ENCODE measurements at places on chromosomes 6 and 20. TPM values are rescaled to one million over a fixed set of nuclear protein-coding genes. Genes with fewer than 3 reads are reported as not detected.
A peak's percentile ranks its signal among the peaks of the same experiment; 100 is the strongest.

DNA sequence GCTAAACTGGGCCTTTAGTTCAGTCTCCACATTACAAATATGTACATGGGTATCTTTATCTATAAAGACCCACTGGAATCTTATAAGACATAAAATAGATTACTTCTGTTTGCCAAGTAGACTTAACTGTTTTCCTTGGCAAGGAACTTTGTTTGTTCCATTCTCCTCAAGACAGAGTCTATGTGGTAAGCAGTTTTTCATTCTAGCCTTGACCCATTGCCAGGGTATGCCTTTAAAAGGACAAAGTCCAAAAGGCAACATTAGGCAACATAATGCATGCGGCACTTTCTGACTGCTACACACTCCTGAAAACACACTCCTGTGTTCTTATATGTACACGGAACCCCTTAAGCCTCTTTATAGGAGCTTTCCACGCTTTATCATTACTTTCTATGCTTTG is 20.4 kb downstream of the VNN1 start:
- no peak for DNase-seq
- no peak overlapping the region for H3K27ac ChIP-seq
- no peak overlapping the region for H3K4me3 ChIP-seq
- no peaks in the 10 kb centered on the region for H3K27me3 ChIP-seq
- H3K36me3 ChIP-seq: no peaks in the 10 kb centered on the region

DNA sequence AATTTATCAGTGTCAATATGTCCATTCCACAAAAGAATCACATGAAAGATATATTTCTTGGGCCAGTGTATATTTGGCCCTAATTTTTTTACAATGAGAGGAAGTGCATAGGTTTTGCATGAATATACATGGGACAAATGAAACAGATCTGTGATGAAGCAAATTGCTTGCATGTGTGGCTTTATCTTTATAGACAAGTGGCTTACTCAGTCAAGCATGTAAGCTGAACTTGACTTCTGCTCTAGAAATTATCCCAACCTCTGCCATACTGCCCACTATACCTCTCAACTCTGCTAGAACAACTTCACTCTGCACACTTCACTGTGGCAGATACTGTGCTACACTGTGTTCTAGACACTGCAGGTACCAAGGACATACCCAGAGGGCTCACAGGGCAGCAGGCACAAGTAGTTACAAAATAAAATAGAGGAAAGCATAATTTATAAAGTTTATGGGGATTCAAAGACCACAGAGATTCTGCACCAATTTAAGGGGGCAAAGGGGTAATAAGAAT is 349.2 kb upstream of the HSF2 start:
- no peaks in the 10 kb centered on the region for H3K4me1 ChIP-seq
- no peaks in the 10 kb centered on the region for H3K27me3 ChIP-seq
- no peak overlapping the region for H3K4me3 ChIP-seq
- no peaks in the 10 kb centered on the region for H3K36me3 ChIP-seq
- no peak for DNase-seq
- no peak overlapping the region for H3K27ac ChIP-seq

GRCh38 chr20:18397030-18397429 is 69.8 kb downstream of the DZANK1 start:
- no peaks in the 10 kb centered on the region for H3K36me3 ChIP-seq
- no peaks in the 10 kb centered on the region for H3K27me3 ChIP-seq
- H3K27ac ChIP-seq: no peak overlapping the region
- no peak for DNase-seq
- H3K4me1 ChIP-seq: peaks cover 12% of the 10 kb centered on the region

EHMT2 gene
- 121 TPM for total RNA-seq

DNA sequence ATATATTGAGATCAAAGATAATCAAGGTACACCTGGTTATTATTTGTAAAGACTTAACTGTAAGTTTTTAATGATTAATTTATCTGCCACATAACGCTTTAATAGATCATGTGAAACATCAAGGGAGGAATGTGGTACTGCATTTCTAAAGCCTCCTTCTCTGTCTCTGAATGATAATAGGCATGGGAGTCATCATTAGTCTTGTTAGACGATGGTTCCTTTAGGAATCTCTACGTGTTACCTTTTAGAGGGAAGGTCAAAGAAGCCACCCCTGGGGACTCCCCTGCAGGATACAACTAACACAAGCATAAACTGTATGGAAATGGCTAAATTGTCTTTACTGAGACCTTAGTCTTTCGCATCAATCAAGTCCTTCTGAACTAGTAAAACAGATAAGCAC is 173.6 kb upstream of the MCHR2 start:
- no peaks in the 10 kb centered on the region for H3K27me3 ChIP-seq
- H3K4me3 ChIP-seq: no peak overlapping the region
- H3K36me3 ChIP-seq: no peaks in the 10 kb centered on the region

DNA sequence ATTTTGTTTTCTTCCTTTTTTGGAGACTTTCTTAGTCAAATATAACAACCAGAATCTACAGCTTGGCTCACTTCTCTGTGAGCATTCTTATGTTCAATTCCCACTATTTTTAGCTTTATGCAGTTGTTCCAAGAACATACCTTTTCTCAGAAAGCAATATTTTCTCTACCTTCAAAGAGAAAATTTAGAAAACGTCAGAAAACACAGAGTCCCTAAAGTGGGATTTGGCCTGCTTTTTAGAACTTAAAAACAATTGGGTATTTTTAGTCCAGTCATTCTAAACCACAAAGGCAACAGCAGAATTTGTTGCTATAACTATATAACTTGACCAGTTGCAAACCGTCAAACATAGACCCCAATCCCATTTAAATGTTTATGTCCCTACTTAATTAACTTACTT is 133.1 kb downstream of the MOXD1 start:
- no peaks in the 10 kb centered on the region for H3K4me1 ChIP-seq
- DNase-seq: no peak
- no peaks in the 10 kb centered on the region for H3K27me3 ChIP-seq
- no peak overlapping the region for H3K27ac ChIP-seq

- no peak overlapping the region for H3K27ac ChIP-seq
- peaks cover 16% of the 10 kb centered on the region for H3K27me3 ChIP-seq
- DNase-seq: peak; percentile 67
- no peak overlapping the region for H3K4me3 ChIP-seq
Observed at GRCh38 chr6:167150941-167151549, 6.7 kb downstream of the GPR31 start.

COQ3 gene
- total RNA-seq: 11.3 TPM

SLC35D3 gene
- total RNA-seq: not detected

DNA sequence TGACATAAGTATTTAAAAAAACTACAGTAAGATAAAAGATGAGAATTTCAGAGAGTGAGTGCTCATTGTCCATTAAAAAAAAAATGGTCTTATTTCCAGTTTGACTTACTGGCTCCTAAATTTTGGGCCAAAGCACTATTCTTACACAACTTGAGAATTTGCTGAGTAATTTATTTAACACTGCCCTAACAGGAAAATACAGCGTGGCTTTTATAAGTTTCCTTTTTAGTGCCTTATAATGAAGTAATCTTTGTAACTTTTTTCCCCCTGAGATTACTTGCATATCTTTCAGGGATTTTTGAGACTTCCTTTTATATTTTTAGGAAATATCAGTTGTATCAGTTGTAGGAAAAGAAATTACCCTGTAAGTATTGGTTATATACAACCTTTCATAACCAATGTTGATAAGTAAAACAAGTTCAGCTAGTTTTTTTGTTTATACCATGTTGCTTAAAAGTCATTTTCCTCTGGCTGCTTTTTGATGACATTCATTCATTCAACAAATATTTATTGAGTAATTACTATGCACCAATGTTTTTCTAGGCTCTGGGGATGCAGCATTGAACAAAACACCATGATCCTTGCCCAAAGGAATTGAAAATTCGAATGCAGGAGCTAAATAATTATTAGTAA is 106.4 kb upstream of the SGK1 start:
- no peaks in the 10 kb centered on the region for H3K4me1 ChIP-seq
- no peak overlapping the region for H3K4me3 ChIP-seq

- H3K4me1 ChIP-seq: no peaks in the 10 kb centered on the region
- no peaks in the 10 kb centered on the region for H3K27me3 ChIP-seq
- H3K36me3 ChIP-seq: no peaks in the 10 kb centered on the region
- no peak overlapping the region for H3K4me3 ChIP-seq
- DNase-seq: no peak
Observed at GRCh38 chr6:113464536-113464935, 392.6 kb upstream of the MARCKS start.

DNA sequence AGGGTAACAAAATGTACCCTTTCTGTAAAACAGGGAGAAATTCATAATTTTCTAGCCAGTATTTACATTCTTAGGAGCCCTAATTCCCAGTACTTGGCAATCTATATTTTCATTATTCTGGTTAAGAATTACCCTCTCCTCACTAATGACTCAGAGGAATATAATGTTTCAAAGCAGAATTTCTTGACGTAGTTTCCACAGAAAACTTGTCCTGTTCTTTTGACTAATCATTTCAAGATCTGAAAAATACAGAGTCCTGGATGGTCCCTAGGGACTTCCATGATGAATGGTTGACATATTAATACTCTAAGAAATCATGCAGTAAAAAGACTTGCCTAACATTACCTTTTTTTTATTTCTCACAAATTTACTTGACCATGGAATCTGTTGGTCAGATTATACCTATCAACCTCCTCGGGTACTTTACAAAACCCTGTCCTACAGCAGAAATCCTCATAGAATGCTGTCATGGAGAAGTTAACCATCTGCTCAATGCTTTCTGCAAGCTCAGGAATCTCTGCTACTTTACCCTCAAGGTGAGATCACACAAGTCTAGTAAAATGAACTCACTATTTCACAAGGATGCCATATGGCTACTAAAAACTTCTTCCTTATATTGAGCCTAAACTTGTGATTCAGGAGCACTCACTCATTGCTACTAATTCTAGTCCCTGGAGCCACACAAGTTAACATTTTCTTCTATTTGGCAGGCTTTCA is 202.1 kb upstream of the CNR1 start:
- H3K4me3 ChIP-seq: no peak overlapping the region
- H3K27ac ChIP-seq: no peak overlapping the region
- no peaks in the 10 kb centered on the region for H3K27me3 ChIP-seq
- DNase-seq: no peak
- no peaks in the 10 kb centered on the region for H3K36me3 ChIP-seq

DNA sequence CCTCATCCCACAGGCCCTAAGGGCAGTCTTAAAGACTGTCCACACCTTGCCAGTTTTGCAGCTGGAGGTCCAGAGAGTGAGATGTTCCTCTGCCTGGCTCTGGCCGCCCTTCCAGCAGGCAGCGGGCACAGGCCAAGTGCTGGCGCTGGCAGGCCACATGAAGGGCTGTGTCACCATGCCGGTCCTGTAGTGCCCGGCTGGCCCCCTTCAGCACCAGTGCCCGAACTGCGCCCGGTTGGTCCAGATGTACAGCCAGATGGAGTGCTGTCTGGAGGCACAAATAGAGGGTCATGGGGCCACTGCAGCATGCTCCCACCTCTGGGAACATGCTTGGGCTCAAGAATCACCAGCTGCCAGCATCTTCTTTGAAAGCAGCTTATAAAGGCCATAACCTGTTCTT is 3.8 kb downstream of the NFKBIE start:
- H3K27me3 ChIP-seq: no peaks in the 10 kb centered on the region
- DNase-seq: no peak
- peaks cover 3% of the 10 kb centered on the region for H3K36me3 ChIP-seq
- no peak overlapping the region for H3K4me3 ChIP-seq
- H3K27ac ChIP-seq: no peak overlapping the region

TMC2 gene
- not detected for total RNA-seq

PSORS1C1 gene
- total RNA-seq: 0.44 TPM

NKX2-4 gene
- not detected for total RNA-seq

CHRNA4 gene
- total RNA-seq: 0.45 TPM

DNA sequence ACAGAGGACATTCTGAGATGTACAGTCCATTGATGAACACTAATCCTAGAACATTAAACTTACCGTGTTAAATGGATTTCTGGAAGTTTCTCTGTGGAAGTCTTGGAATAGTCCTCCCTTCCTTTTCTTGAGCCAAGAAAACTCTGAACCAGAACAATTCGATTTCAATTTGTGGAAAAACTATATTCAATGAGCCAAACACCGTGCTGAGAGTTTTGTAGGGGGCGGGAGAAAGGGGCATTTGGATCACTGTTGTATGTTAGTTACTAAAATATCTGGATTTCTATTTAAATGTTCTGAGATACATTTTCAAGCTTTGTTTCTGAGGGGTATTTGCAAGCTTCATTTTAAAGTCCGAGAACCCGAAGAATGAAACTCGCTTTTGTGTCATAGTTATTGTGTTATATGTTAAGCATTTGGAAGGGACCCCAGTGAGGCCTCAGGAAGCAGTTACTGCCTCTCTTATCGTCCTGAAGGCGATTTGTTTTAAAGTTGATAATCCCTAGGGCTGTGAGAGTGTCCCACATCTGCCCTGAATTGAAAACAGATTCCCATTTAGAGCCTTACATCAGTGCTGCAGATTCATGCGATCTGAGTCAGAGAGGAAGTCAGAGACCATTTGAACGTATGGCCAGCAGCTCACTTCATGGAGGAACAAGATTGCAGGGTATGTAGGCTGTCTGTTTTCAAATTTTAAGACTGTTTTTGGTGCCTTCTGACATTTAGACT is 70.8 kb upstream of the SASH1 start:
- H3K4me3 ChIP-seq: no peak overlapping the region
- DNase-seq: no peak
- H3K27me3 ChIP-seq: no peaks in the 10 kb centered on the region
- no peak overlapping the region for H3K27ac ChIP-seq
- H3K4me1 ChIP-seq: no peaks in the 10 kb centered on the region

DNA sequence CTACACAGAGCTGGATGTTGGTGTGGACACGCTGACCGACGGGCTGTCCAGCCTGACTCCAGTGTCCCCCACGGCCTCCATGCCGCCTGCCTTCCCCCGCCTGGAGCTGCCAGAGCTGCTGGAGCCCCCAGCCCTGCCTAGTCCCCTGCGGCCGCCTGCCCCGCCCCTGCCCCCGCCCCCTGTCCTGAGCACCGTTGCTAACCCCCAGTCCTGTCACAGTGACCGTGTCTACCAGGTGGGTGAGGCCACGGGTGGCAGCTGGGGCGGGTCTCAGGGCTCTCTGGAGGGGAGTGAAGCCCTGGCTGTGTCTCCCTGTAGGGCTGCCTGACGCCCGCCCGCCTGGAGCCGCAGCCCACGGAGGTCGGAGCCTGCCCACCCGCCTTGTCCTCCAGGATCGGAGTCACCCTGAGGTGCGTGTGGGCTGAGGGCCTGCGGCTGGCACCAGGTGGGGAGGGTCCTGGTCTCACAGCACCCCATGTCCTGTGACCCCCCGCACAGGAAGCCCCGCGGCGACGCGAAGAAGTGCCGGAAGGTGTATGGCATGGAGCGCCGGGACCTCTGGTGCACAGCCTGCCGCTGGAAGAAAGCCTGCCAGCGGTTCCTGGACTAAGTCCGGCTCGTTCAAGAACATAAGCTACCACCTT is 2.9 kb downstream of the SLC2A4RG start:
- peak; percentile 45 for DNase-seq
- no peak overlapping the region for H3K4me3 ChIP-seq
- peaks cover 8% of the 10 kb centered on the region for H3K4me1 ChIP-seq
- H3K27ac ChIP-seq: no peak overlapping the region

DNA sequence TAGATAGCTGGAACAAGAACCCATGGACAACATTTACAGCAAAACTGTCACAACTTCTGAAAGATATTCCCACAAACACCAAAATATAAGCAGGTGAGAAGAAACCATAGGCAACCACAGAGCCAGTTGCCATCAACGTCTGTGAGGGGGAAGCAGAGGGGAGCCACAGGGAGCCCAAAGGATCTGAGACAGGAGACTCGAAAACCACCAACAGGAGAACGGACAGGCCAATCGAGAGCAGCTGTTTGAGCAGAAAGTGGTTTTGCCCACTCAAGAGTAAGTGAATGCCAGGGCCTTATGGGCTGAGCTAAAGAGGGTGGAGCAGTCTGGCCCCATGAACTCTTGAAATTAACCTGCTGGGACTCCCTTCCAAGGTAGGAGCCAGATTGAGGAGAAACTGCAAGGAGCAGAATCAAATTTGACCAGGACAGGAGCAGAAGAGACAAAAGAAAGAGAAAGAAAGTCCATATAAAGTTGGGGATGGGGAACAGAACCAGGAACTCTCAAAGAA is 195.4 kb downstream of the ANKRD60 start:
- H3K4me3 ChIP-seq: no peak overlapping the region
- H3K27me3 ChIP-seq: no peaks in the 10 kb centered on the region
- no peaks in the 10 kb centered on the region for H3K36me3 ChIP-seq
- no peak overlapping the region for H3K27ac ChIP-seq

Measured in endodermal cell (in vitro differentiated cells).